M059J (cell line): ENCODE measurements at places on chromosomes 5 and 9.

DNA sequence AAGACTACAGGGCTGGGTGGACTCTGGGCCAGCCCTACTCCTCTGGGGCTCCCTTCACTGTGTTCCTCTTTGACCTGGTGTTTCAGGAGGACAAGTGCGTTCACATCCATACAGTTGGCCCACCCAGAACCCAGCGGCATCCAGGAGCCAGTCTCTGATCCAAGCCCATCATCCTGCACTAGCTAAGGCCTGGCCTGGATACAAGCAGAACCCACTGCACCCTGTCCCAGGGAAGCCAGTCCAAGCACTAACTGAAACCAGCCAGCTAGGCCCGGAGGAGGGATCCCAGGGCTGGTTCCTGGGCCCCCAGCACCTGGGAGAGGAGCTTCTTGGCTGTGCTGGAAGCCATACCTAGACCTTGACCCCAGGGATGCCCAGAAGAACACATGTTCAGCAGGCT is 4.1 kb upstream of the GBGT1 start:
- no peak for DNase-seq

- DNase-seq, result no peak
These were observed 7.1 kb downstream of the TLE4 start for GRCh38 chr9:79578891-79579290.

- no peak for DNase-seq
These were observed 133.1 kb downstream of the MACIR start for GRCh38 chr5:103391659-103392058.

DNA sequence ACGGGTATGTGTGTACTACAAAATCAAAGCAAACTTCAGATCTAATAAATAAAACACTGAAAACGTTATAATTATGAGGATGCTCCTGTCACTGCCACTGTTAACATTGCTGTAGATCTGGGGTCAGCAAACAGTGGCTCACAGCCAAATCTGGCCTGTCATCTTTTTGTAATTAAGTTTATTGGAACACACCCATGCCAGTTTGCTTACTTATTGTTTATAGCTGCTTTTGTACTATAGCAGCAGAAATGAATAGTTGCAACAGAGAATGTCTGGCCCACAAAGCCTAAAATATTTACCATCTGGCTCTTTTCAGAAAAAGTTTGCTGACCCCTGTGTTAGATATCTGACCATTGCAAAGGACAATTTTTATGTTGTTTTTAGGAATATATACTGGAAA is 32.1 kb downstream of the PRRC1 start:
- DNase-seq, result no peak

GRCh38 chr9:121576281-121577075 is 75.0 kb upstream of the DAB2IP start:
- DNase-seq, result peak; percentile 29

GRCh38 chr9:27671636-27672035 is 98.4 kb upstream of the C9orf72 start:
- DNase-seq, result no peak

DNA sequence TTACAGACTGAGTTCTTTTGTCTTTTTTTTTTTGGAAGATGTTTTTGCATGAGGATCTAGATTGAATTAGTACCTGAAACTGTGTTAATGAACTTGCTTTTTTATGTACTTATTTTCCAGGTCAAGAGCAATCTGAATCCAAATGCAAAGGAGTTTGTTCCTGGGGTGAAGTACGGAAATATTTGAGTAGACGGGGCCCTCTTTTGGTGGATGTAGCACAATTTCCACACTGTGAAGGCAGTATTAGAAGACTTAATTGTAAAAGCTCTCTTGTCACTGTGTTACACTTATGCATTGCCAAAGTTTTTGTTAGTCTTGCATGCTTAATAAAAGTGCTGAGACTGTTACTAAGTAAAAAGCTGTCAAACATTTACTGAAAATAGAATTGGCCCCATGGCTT is 14.5 kb downstream of the SLC23A1 start:
- no peak for DNase-seq

GRCh38 chr5:134226441-134227192 is 744 bp upstream of the PPP2CA start:
- no peak for DNase-seq

- DNase-seq, result no peak
These were observed 84.4 kb upstream of the SARDH start for GRCh38 chr9:133822430-133823065.

- peak; percentile 98 for DNase-seq
These were observed 158.0 kb upstream of the LHFPL2 start for GRCh38 chr5:78806544-78806943.

DNA sequence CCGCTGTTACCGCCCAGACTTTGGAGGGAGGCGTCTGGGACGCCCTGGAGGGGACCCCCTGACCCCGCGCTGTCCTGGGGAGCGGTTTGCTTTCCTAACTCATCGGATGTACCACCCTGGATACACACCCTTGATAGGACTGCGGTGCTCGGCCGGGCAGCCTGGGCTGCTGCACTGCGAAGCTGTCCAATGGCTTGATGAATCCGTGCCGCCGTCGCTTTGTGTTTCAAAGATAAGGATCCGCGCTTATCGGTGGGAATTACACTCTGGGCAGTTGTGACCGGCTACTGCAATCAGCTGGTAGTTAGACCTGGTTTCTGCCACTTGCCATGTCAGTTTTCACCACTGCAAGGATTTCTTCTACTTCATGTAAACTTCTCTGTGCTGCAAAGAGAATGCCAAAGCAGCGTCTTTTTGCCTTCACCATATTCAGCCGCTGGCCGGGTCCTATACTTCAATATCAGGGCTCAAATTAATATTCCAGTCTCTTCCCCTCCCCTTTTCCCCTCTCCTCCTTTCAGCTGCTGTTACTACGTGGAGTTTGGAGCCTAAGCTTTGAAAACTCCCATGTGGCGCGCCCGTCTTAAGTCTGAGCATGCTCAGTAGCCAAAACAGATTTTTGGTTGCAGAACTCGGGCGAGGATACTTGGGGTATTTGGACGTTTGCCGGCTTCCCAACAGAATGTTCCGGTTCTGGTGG is 727 bp downstream of the SMAD5 start:
- DNase-seq, result peak; percentile 67

GRCh38 chr9:76733096-76733495 is 31.1 kb upstream of the PCA3 start:
- DNase-seq, result no peak

DNA sequence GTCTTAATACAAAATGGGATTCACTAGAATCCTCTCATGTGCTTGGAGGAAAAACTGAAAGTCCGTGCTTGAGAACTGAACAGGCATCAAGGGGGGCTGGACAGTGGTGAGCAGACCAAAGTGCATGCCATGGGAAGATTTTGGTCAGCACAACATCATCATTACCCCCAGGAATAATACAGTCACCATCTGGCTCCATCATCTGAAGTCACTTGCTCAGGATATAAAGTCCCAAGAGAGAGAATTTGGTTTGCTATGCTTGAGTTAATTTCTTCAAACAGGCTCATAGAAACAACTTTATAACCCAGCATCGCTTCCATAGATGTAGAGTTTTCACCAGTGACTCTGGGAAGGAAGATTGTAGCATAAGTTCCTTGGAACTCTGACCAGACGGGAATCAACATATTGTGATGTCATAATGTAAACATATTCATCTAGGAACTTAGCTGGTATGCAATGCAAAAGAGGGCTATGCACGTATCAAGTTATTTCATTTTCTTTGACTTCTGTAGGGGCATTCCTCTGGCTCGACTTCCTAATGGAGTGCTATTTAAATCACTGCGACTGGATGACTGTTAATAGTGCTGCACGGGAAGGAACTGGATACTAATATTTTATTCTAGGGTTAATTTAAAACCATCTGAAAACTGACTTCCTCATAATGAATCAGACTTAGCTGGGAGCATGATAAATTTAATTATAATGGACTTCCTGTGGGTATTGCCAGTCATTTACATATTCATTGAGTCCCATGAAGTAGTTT is 145.2 kb downstream of the MTRR start:
- DNase-seq, result no peak

DNA sequence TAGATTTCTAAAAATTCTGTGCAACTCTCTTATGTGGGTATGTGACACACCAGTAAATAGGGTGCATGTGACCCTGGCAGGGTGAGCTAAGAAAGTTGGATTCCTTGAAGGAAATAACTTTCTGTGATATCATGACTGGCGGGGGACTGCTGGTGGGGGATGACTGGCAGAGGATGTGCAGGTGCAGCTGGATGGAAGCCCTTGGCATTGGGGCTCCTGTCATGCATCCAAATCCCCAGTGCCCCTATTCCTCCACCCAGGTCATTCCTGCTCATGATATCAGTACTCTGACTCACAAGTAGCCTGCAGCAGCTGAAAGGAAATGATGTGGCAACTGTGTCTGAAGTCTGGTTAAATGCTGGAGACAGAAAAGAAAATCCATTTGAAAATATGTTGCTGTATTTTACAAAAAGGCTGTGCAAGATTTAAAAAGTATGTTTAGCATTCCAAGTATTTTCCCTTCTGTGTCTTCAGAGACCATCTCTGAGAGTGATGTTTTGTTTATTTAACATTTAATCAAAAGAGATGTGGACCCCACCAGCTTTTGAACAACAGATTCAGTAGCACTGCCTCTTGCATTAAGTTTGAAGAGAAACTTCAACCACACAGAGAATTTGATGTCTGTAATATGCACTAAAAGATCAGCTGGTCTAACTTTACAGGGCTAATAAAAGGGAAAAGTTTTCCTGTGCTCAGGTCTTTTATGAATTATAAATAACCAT is 17.9 kb upstream of the ZSWIM6 start:
- peak; percentile 92 for DNase-seq

DNA sequence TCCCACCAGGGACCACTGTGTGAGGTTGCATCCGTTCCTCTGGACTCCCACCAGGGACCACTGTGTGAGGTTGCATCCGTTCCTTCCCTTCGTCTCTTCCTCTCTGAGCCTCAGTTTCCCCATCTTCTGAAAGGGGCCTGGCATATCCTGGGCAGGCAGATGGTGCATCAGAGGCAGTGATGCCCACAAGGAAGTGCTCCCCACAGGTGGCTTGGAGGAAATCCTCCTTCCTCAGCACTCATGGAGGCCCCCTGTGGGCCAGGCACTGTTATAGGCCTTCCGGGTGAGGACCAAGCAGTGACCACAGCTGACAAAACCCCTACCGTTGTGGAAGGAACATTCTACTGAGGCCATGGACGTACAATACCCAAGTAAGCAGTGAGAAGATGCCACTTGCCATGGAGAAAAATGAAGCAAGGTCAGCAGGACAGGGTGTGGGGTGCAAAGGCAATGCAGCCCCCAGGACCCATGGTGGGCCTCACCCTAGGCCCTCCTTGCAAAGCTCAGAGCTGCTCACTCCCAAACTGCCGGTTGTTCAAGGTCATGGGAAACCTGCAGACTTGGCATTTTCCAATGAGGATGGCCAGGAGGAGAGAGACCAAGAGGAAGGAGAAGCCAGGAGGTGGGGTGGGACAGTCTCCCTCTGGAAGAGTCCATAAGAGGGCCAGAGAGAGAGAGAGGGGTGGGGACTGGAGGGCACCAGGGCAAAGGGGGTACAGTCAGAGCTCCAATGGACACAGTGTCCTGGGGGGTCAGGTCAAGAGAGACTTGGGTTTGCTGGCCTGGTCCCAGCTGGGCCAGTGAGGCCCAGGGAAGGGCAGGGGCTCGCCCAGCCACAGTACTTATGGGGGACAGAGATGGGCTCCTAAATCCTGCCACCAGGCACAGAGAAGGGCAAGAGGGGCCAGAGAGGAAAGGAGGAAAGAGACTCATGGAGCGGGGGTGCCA is 51.1 kb downstream of the C9orf50 start:
- DNase-seq, result peak; percentile 73

DNA sequence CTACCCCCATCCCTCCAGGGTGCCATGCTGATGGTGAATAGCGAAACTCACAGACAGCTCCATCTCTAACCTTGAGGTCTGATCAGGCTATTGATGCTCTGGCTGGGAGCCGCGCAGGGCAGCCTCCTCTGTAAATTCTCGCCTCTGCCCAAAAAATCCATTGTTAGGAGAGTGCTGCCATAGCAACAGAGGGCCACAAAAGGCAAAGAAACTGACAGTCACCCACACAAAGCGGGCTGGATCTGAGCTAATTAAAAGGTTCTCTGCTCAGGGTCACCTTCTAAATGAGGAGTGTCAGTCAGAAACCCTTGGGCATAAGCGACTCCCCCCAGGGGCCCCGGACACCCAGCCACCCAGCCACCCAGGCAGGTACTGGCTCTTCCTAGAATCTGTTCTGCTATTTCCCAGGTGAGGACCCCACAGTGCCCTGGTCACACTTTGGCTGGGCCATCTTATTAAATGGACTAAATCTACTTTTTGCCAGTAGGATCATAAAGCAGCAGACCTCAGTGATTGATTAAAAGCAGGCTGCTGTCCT is 126.7 kb downstream of the MED10 start:
- no peak for DNase-seq

GRCh38 chr5:136205061-136205702 is 12.2 kb upstream of the SMIM32 start:
- DNase-seq, result peak; percentile 10

DNA sequence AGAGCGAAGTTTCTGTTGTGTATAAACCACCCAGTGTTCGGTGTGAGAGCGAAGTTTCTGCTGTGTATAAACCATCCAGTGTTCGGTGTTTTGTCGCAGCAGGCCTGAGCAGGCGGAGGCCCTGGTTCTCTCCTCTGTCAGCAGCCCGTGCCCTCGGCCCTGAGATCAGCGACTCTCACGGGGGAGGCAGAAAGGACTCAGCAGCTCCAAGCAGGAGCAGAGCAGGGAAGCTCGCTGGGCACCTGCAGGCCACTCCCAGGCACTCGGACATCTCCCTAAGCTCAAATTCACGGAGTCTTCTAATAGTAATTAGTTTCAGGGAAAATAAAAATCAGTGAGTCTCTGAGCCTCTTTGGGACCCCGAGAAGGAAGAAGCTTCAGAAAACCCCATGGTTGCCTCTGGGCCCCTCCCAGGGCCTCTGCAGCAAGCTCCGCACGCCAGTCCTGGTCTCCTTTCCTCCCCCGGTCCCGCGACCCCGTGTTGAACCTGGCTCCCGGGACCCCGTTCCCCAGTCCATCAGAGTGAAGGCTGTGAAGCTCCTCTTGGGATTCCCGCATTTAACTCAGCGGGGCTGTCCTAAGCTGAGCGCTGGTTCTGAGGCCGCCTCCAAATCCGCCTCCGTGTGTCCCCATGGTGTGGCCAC is 81.9 kb upstream of the ADAMTS2 start:
- no peak for DNase-seq

DNA sequence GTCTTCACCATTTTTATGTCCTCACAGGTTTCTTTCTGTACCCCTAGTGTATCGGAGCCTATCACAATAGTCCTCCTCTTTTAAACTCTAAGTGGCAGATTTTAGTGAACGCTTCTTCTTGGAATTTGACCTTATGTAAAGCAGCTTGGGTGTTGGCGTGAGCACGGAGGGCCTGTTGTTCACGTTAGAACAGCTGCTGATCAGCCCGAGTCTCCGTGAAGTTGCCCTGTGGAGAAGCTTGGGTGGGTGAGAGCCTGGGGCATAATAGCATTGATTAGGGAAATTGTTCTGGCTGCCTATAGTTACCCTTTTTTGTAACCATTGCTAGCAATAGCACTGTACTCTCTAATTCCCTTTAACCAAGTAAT is 167.0 kb upstream of the OTULINL start:
- DNase-seq, result no peak
